ENCODE measurements at places on chromosomes 2 and 18.

GRCh38 chr18:40431071-40431985 is 1523.7 kb upstream of the PIK3C3 start:
- DNase-seq, result no peak

DNA sequence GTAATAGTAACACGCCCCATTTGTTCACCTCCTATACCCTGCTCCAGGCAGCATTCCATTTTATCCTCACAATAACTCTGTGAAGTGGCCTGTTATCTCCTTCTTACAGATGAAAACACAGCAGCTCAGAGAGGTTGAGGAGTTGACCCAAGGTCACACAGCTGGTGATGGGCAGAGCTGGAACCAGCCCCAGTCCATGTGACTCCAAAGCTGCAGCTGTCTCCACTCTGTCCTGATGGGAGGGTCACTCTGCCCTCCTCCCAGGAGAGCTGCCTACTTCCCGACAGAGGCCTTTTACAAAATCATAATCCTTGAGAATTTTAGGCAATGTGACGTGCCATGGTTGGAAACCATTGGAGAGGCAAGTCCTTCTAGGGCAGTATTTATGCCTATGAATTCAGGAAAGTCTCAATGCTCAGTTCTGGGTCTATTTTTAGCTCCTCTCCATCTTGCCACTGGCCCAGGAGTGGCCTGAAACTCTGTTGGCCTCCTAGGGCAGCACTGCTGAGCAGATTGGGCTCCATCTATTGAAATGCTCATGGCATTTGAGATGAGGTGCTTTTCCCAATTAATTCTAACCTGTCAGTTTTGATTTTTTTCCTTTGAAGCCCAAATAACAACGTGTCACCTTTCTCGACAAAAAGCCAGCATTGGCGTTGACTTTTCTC is 162.0 kb upstream of the MSH6 start:
- DNase-seq, result no peak

- no peak for DNase-seq
Measured at GRCh38 chr2:15141211-15141610, 419.9 kb downstream of the NBAS start.

- no peak for DNase-seq
Measured at GRCh38 chr2:189631849-189632248, 29.4 kb upstream of the ASNSD1 start.

DNA sequence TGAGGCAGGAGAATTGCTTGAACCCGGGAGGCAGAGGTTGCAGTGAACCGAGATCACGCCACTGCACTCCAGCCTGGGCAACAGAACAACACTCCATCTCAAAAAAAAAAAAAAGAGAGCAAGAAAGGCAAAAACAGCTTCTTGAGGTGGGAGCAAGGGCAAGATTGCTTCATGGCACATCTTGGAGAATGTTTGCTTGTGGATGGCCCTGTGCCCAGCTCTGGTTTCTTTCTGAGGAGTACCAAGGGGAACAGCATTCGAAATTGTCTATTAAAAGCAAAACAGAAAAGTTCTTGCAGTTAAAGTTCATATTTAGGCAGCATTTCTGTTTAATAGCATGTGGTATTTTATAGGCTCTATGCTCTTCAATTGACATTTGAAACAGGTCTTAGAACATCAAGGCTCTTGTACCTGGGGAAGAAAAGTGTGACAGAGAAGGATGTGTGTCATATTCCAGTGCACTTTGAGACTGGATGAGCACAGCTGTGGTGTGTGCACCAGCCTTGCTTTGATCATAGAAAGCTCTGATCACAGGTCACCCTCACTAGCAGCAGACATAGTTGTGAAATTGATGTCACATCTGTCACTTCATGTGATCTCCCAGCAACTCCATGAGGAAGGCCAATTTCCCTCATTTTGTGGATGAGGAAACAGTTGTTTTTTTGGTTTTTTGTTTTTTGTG is 154.3 kb downstream of the UXS1 start:
- no peak for DNase-seq

DNA sequence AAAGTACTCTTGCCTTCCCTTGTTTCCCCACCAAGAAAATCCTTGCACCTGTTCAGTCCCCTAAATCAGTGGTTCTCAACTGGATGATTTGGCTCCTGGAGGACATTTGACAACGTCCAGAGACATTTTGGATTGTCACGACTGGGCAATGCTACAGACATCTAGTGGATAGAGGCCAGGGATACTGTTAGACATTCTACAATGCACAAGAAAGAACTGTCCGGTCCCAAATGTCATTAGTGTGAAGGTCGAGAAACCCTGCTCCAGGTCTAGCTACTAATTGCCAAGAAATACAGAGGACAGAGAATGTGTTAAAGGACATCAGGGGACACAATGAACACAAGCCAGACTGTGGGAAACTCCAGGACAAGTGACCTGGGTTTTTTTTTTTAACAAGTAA is 60.0 kb downstream of the LRP2 start:
- no peak for DNase-seq

DNA sequence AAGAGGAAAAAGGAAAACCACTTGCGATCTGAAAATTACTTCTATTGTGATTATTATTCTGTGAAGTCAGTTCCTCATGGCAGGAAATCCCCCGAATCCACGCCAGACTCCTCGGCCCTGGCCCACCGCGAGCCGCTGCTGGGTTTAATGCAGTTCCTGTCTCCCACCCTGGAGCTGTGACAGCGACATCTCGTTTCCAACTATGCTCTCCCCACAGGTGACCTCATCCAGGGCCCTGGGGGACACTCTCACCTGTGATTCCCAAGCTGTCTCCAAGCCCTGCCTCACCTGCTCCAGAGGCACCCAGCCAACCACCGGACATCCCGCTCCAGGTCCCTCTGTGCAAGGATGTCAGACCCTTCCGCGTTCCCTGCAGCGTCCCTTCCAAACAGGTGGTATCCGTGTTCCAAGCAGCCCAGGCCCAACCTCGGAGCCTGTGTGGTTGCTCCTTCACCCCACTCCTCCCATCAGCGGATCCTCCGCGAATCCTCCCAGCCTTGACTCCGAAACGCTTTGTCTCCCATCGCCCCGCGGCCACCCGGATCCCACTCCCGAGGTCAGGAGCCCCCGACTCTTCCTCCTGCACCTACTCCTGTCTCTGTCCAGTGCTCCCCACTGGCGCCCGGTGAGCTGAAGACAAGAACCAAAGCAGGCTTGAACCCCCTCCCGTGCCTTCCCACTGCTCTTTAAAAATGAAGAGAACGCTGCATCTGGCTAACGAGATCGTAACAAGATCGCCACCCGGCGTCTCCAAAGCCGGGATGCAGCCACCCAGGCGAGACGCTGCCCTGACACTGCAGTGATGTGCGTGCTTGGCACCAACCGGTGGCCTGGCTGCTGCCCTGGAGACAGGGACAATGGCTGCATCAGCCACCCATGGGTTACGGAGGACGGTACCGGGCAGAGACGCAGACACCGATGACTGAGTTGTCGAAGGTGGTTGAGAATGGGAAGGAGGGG is 96.5 kb downstream of the NDUFA10 start:
- DNase-seq, result no peak

DNA sequence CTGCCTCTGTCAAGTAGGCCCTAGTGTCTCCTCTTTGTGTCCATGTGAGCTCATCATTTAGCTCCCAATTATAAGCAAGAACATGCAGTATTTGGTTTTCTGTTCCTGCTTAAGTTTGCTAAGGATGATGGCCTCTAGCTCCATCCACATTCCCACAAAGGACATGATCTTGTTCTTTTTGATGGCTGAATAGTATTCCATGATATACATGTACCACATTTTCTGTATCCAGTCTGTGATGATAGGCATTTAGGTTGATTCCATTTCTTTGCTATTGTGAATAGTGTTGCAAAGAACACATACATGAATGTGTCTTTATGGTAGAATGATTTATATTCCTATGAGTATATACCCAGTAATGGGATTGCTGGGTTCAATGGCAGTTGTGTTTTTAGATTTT is 263.2 kb downstream of the PARD3B start:
- DNase-seq, result no peak

DNA sequence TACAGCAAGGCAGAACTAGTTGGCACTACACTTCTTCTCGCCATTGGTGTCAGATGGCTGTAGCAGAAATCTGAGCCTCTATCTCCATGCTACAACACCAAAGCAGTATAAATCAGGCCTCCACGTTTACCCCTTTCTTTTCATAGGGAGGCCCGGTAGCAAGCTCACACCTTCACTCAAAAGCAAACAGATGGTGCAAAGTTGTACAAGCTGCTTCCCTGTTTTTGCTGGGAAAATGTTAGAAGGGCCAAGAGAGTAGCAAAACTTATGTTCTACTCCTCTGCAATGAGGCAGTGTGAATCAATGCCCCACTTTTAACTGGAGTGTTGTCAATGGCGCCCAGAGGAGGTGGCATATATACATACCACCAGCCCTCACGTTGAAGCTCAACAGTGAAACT is 369.6 kb upstream of the NRXN1 start:
- no peak for DNase-seq

DNA sequence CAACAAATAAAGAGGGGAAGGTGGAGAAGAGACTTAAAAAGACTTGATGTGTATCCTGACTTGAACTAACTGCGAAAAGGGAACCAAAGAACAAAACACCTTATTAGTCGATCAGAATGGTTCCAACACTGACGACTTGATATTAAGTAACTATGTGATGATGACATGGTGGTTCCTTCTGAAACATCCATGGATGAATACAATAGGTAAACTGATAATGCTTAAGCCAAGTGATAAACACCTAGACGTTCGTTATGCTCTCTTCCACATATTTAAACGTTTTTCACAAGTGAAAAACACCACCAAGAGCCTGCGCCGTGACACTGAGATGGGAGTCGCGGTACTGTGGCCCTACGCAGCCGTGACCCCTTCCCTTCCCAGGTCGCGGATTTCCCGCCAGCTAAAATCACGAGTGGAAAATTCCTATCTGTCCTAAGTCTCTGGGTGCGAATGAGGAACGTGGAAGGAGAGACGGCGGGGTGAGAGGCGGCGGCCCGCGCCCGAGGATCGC is 797 bp downstream of the TTC32 start:
- no peak for DNase-seq

GRCh38 chr2:190149908-190150307 is 87.4 kb upstream of the MSTN start:
- no peak for DNase-seq

DNA sequence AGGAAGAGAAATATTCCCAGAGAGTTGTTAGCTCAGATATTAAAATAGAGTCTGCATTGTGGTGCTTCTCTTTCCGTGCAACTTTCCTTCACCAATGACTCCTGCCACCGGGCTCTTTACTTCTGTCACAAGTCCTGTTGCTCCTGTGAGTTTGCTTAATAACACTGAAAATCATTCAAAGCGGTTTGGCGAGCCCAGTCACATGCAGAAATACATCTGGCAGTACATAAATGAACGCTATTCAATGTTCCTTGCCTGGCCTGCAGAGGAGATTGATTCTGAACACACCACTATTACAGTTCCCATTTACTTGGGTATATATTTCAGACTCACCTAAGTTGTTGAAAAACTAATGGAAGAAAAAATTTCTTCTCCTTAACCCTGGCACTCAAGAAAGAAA is 276.6 kb downstream of the ZNF521 start:
- no peak for DNase-seq

DNA sequence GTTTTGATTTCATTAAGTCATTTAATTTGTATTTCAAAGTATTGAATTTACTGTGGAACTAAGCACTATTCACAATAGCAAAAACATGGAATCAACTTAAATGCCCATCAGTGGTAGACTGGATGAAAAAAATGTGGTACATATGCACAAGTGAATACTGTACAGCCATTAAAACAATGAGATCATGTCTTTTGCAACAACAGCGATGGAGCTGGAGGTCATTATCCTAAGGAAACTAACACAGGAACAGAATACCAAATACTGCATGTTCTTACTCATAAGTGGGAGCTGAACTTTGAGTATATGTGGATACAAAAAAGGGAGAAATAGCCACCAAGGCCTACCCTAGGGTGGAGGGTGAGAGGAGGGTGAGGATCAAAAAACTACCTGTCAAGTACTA is 164.4 kb downstream of the BABAM2 start:
- no peak for DNase-seq

GRCh38 chr2:98498703-98499440 is 54.2 kb downstream of the INPP4A start:
- DNase-seq, result no peak

DNA sequence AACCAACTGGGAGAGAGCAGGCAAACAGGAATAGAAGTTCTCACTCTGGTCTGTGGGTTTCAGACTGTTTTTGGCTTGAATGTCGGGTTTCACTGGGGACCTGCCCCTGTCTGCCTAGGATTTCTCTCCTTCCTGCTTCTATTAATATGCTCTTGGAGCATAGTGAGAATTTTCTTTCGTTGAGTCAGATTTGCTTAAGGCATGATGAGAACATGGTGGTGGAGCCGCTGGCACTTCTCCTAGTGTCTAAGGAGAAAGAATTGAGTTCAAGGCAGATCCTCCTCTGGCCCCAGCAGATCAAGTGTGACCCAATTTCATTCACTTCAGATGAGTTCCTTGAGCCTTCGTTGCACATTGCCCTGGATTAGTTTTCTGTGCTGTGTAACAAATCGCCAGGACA is 103.9 kb upstream of the HS6ST1 start:
- no peak for DNase-seq

GRCh38 chr2:217475101-217475500 is 527.7 kb downstream of the TNS1 start:
- DNase-seq, result no peak

DNA sequence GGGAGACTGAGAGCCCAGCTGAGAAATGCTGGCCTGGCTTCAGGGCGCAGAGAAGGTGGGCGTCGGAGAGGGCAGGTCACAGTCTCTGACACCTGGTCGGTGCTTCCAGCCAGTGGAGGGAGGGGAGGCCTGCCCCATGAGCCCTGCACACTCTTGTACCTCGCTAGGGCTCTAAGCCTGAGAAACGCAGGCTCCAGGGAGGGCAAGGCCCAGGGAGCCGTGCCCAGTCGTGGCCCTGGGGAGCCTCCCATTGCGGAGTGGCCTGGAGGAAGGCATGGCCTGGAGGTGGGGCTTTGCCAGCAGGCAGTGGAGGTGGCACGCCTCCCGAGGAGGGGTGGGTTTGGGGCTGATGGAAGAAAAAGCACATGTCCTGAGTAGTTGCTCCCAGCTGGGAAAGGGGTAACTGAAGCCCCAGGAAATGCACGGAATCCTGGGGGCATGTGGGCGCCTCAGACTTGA is 39.0 kb downstream of the MTERF4 start:
- DNase-seq, result no peak

GRCh38 chr2:97774425-97774824 is 61.0 kb downstream of the ZAP70 start:
- DNase-seq, result peak; percentile 12

GRCh38 chr18:54031243-54031642 is 193.2 kb downstream of the MBD2 start:
- DNase-seq, result no peak

DNA sequence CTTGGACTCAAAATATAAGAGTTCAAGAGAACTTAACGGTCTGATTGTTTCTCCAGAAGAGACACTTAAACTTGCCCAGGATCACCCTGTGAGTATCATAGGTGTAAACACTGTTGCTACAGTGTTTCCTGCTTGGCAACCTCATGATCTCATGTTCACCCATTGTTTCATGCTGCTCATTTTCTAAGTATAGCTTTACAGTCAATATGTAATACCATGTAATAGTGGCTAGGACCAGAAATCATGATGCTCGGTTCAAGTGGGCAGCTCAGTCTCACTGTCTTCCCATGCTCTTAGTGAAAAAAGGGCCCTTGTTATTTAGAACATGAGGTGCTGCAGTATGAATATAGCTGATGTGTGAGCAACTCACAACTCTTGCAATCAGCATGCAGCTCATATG is 157.5 kb downstream of the CERS6 start:
- DNase-seq, result no peak

- no peak for DNase-seq
Measured at GRCh38 chr2:241020201-241020600, 21.8 kb downstream of the SNED1 start.

- no peak for DNase-seq
Measured at GRCh38 chr2:237511433-237511832, 24.4 kb downstream of the MLPH start.

Measured in MV-4-11 (cell line).